ENCODE measurements at places on chromosomes 1 and 21. TPM values are rescaled to one million over a fixed set of nuclear protein-coding genes. Genes with fewer than 3 reads are reported as not detected.

Gene EDARADD
- 4.7 TPM for total RNA-seq

Gene MTARC2
- total RNA-seq, result 8.9 TPM

Gene TSPEAR
- not detected for total RNA-seq

Gene RIMKLA
- total RNA-seq, result 0.29 TPM

Gene OR2G6
- total RNA-seq, result not detected

Gene KLHDC7A
- 1.8 TPM for total RNA-seq

Gene TYW3
- total RNA-seq, result 9.5 TPM

Gene PGLYRP3
- not detected for total RNA-seq

Gene SNX7
- total RNA-seq, result 23.4 TPM

Gene TADA1
- total RNA-seq, result 17.0 TPM

Gene MAEL
- total RNA-seq, result not detected

Gene DCDC2B
- total RNA-seq, result not detected

Gene FALEC
- not detected for total RNA-seq

Gene ACTL8
- total RNA-seq, result 0.17 TPM

Gene ADGRB2
- total RNA-seq, result 2.6 TPM

Gene TIMM17A
- total RNA-seq, result 47.2 TPM

Gene FCRL5
- not detected for total RNA-seq

Gene LCE1B
- total RNA-seq, result not detected

Gene CYP2J2
- 1.9 TPM for total RNA-seq

Gene RHEX
- 0.82 TPM for total RNA-seq

Gene TNNI3K
- total RNA-seq, result 1.4 TPM

DNA sequence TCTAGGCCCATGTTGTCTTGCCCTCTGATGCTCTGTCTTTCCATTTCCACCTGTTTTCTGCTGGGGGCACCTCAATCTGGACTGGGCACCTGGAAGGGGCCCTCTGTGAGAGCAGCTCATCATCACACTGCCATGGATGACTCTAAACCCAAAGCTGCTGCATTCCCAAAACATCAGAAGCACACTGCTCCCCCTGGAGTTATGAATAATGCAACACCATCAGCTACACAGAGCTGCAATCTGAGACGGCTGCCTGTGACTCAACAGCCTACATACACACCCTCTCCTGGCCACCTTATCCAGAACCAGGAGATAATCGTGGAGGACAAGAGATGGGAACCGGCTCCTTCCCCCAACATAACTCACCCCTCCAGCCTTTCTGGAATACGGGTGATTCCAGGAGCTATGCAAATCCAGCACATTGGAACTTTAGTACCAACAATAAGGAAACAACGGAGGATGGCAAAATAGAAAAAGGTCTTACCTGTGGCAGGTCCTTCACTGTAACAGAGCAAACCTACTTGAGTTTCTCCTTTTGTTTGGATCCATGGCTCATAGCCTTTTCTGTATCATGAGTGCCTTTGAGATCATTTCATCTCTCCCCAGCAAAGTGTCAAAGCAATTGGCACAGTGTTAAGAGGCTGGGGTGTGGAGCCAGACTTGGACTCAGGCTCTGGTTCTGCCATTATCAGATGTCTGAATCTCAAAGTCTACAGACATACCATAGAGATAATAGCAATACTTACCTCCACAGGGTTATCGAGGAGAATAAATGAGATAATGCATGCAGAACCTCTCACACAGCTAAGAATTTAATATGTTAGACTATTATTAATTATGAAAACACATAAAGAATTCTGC lies 29.3 kb downstream of the AK2 start:
- peak; percentile 75 for DNase-seq

DNA sequence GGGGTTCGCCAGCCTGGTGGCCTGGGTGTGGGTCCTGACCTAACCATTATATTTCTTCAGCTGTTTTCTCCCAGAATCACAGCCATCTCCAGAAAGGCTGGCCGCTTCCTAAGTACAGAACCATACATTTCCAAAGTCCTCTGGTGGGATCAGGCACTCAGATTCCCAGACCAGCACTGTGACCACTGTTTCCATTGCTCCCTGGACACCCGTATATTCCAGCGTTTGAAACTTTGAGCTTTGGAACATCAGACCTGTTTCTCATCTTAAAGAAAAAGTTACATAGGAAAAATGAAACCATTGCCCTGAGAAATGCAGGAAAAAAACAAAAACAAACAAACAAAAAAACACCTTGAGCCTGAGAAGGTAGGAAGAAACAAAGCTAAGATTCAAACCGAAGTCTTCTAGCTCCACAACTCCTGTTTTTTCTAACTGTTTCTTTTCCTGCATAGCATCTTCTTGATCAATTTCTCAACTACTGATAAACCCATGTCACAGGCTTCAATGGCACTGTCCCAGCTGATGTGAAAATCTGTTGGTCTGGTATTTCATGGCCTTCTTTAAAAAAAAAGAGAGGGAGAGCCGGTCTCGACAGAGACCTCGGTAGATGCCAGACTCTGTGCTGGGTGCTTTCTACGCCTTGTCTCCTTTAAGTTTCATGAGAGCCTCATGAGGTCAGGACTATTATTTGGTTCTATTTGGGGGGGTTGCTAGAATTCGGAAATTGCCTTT lies 221.3 kb downstream of the TOMM20 start:
- no peak for DNase-seq

DNA sequence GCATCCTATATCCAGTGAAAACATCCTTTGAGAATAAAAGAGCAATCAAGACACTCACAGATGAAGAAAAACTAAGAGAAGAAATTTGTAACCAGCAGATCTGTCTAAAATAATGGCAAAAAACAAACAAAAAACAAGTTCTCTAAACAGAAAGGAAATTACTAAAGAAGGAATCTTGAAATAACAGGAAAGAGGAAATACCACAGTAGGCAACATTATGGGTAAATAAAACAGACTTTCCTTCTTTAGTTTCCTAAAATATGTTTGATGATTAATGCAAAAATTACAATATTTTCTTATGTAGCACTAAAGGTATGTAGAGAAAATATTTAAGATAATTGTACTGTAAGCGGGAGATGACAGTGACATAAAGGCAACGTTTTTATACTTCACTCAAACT lies 23.5 kb downstream of the SLC19A1 start:
- no peak for DNase-seq

DNA sequence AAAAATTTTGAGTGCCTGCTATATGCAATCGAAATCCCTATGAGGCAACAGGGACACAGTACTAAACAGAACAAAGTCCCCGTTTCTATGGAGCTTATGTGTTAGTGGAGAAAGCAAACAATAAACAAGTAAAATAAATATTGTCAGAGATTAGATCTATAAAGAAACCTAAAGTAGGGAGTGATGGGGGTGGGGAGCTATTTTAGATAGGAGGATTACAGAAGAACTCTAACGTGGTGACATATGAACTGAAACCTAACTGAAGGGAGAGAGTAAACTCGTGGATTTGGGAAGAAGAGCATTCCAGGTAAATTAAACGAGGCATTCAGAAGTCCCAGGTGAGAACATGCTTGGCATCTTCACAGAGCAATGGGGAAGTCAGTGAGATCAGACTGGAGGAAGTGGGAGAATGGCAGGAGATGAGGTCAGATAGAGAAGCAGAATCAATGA lies 154.5 kb downstream of the DENND1B start:
- no peak for DNase-seq

GRCh38 chr1:216032284-216032683 lies 391.0 kb downstream of the USH2A start:
- DNase-seq, result peak; percentile 39

DNA sequence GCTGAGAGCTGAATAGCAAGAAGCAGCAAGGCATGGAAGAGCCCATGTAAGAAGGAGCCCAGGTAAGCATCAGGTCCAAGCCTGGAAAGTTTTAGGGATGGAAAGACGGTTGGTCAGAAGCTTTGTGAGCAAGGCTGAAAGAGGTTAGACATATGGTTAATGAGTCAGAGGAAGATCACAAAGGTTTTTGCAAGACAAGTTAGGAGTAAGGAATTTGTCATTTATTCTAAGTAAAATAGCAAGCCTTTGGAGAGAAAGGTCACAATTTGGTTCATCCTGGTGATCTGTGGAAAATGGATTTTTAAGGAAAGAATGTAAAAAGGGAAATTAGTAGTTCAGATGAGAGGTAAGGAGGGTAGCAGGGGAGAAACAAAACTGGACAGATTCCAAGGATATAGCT lies 106.7 kb downstream of the DPYD start:
- DNase-seq, result no peak

- no peak for DNase-seq
These were observed 124.3 kb downstream of the DISC1 start for GRCh38 chr1:231750818-231751362.

GRCh38 chr1:227909188-227909587 lies 38.5 kb downstream of the WNT9A start:
- no peak for DNase-seq

GRCh38 chr1:112079446-112079845 lies 90.0 kb upstream of the KCND3 start:
- no peak for DNase-seq

- DNase-seq, result no peak
These were observed 116.4 kb downstream of the GDAP2 start for GRCh38 chr1:117812869-117813511.

GRCh38 chr1:62712336-62713243 lies 24.4 kb upstream of the DOCK7 start:
- no peak for DNase-seq

GRCh38 chr1:11822091-11822490 lies 16.1 kb downstream of the CLCN6 start:
- DNase-seq, result no peak

DNA sequence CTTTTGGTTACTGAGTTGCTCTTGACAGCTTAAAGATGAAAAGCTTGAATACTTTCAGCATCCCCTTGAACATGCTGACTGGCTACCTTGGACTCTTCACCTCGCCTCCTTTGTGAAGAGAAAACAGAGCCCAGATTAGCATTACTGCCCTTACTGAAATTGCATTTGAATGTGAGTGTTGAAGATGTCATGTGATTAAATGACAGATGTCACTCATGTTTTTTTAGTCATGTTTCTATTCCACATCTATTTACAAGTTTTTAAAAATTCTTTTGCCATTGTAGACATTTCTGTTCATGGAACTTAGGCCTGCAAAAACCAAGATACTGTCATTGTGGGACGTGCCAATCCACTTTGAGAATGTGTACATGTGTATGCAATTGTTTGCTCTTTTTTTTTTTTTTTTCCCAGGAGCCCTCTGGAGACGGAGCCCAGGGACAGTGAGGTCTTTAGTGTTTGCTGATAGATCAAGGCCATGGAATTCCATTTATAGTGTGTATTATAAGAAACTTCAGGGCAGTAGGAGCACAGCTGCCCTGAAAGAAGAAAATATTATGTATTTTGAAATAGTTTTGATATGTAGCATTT lies 25.7 kb upstream of the IVNS1ABP start:
- no peak for DNase-seq

GRCh38 chr21:18228060-18228739 lies 16.4 kb upstream of the CHODL start:
- no peak for DNase-seq

DNA sequence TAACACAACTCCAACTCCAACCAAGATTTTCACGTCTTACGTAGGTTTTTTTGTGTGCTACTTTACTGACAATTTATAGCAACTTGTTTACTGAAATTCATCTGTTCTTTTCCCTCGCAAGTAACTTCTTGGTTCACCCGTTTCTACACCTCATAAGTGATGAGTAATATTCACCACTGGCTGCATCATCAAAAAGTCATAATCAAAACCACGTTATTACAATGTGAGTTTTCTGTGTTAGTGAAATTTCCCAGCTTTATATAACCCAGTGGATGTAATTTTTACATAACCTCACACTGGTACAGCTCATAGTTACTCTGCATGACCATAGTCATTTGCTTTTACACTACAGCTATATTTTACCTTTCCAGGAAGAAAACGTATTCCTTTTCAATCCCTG lies 401.1 kb upstream of the LYPLAL1 start:
- DNase-seq, result peak; percentile 16

- DNase-seq, result no peak
These were observed 25.3 kb downstream of the ZFYVE9 start for GRCh38 chr1:52166996-52167753.

DNA sequence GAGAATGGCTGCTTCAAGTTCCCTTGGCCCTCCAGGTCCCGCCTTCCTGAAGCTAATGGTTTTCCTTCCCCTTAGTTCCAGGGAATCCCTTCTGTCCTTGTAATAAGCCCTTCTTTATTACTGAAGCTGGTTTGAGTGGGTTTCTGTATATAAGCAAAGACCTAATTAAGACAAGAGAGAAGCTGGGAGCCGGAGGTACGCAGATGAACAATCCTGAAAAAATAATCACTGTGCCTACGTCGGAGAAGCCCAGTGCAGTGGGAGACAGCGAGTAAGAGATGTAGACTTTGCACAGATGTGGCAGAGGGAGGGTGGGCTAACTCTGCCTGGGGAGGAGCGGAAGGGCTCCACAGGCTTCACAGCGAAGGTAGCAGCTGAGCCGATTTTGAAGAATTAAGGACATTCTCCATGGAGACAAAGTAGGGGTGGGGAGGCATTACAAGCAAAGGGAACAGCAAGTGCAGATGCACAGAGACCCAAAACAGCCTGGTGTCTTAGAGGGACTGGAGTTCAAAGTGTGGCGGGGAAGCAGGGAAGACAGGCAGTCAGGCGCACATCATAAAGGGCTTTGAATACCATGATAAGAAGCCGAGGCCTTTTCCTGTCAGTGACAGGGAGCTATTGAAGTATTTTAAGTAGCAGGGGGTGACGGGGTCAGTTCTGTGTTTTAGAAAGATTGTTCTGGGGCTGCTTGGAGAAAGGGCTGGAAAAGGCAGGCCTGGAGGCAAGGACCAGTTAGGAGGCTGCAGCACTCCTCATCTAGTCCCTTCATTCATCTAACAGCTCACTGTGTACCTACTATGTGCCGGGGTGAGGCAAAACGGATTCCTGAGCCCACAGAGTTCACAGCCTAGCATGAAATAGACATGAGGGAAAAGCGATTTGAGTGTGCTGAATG lies 6.5 kb downstream of the RIMS3 start:
- no peak for DNase-seq

- DNase-seq, result no peak
These were observed 120.4 kb downstream of the TOMM20 start for GRCh38 chr1:235008239-235008638.

DNA sequence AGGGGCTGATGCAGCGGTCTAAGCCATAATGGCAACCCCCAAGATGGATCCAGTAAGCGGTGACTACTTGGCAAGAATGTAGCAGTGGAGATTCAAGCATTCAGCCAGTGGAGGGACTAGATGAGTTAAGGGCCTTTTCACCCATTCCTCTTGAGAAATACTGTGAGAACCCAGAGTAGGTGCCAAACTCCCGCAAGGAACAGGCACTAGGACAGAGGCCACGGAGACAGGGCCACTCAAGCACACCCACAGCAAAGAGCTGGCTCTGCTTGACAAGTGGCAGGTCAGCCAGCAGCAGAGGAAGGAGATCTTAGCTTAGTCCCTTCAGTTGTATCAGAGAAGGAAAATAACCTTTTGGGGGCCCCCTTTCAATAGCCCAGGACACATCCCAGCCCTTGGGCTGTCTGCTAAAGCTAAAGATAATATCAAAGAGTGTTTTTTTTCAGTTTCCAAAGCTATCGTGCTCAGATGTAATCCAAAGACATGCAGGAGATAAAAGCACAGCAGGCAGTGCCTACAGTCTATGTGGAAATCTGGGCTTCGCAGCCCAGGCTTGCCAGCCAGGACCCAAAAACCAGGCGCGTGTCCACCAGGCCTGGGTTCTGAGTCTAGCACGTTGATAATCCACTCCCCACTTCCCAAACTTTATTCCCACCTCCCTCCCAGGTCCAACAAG lies 62.0 kb upstream of the GOLT1A start:
- DNase-seq, result no peak

- no peak for DNase-seq
These were observed 174.5 kb downstream of the DISC1 start for GRCh38 chr1:231801042-231801585.

Data from kidney epithelial cell (primary cell).